Skeletal muscle cell (primary cell): ENCODE measurements at places on chromosomes 6 and 20.

DNA sequence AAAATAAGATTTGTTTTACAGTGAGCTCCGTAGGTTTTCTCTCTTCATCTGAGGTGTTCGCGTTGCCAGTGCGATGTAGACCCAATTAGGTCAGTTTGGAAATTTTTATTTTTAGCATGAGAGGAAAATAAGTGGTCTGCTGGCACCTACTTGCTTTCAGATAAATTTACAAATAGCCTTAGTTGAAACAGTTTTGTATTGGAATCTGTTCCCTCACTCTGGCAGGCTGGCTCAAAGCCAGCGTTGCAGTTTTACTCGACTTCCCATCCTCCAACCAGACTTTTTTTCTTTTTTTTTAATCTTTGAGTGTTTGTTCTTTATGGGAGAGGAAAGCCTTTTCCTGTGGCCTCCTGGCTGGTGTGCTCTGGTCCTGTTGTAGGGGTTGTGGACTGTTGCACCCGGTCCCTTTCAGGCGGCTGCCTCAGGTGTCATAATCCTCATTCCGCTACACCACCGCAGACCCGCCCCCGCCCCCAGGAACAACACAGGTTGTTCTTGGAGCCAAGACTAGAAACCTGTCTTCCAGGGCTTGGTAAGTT lies 46.7 kb downstream of the TIAM2 start:
- DNase-seq = no peak

- no peak for DNase-seq
Measured at GRCh38 chr6:102812242-102812641, 1418.7 kb downstream of the GRIK2 start.

DNA sequence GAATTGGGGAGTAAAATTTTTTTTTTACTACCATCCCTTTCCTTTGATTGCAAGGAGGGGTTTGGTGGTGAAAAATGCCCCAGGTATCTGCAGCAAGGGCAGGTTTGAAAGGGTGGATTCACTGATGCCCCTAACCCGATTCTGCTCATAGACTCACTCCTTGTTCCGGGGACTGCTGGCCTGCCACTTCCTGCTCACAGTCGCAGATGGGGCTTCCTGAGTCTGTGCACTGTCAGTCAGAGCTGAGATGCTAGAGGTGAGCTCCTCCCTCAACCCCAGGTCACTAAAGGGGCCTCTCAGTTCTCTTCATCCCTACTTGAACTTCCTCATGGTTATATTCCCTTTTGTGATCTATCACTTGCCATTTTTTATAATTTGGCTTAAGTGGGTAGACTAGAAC lies 357.9 kb downstream of the FARS2 start:
- no peak for DNase-seq

- DNase-seq = no peak
Measured at GRCh38 chr20:32848846-32849245, 9.9 kb upstream of the EFCAB8 start.
